Retina (tissue), 1 donor: ENCODE measurements at places on chromosomes 5 and 9.
A peak's percentile ranks its signal among the peaks of the same experiment; 100 is the strongest.

DNA sequence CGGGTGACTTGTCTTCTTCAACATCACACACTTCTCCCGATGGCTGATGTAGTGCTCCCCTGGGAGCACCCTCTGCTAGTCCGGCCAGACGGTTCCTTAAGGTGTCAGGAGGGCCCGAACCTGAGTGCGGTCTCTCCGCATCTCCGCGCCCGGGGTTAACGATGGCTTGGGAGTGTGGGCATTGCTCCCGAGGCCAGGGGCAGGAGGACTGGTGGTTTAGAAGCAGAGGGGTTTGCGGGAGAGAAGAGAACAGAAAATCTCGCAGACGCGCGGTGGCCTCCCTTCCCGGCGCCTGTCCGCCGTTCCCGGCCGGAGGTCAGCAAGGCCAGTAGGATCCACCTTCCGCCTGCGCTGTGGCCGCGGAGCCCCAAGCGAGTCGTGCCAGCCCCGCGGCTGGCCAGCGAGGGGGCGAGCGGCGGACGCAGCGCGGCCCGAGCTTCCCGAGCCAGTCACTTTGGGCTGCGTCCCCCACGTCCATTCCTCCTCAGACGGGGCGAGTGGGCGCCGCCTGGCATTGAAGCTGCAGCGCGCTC, 700 bp downstream of the CDO1 start:
- DNase-seq: no peak

- no peak for DNase-seq
These were observed 87.1 kb downstream of the SEMA4D start for GRCh38 chr9:89410641-89411350.

- DNase-seq: no peak
These were observed 141.1 kb upstream of the SMIM23 start for GRCh38 chr5:171644536-171644935.

GRCh38 chr5:72938206-72938605, 17.6 kb upstream of the FCHO2 start:
- DNase-seq: no peak

- no peak for DNase-seq
These were observed 42.4 kb downstream of the STARD4 start for GRCh38 chr5:111469903-111470302.

DNA sequence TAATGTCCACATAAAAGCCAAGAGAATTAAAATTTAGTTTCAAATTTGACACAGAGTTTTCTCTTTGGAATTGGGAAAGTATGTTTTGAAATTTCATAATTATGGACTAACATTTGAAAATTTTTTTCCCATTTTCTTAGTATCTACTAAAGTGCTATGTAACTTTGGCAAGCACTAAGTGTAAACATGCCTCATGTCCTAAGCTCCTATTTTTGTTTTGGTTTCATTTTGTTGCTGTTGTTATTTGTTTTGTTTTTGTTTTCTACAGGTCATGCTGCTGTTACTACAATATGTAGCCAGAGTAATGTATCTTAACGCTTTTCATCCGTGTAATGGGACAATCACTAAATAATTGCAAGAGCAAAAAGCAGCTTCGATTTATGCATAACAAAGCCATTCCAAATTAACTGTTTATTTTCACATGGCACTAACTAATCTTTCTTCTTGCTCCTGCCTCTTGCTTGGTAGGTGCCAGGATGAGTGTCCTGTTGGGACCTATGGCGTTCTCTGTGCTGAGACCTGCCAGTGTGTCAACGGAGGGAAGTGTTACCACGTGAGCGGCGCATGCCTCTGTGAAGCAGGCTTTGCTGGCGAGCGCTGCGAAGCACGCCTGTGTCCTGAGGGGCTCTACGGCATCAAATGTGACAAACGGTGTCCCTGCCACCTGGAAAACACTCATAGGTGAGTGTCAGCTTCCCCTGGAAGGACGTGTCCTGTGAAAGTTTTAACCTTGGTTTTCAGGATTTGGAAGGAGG, 107.3 kb upstream of the PRRC1 start:
- no peak for DNase-seq

DNA sequence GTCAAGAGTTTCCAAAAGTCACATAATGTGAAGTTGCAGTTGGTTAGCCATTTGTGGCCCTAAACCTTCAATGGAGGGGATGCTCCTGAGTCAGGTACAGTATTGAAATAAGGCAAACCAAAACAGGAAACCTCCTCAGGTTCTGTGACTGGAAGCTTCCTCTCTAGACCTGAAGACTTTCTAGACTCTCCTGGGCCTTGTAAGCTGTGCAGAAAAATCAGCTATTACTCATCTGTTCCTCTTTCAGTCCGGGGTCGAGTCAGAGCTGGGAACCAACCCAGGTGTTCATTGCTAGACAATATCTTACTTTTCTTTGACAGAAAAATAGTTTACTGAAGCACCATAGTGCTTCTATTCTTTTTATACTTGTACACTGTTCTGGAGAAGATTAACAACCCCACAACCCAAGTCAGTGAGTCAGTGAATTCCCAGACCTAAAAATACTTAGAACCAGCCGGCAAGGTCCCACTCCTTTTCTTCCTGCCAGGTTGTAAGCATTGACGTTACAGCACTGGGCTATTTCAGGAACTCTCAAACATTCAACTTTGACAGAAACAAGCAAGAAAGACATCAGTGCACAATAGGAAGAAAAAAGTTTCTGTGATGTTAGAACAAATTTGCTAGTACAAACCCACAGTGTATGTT, 47.3 kb downstream of the FSTL4 start:
- DNase-seq: no peak

DNA sequence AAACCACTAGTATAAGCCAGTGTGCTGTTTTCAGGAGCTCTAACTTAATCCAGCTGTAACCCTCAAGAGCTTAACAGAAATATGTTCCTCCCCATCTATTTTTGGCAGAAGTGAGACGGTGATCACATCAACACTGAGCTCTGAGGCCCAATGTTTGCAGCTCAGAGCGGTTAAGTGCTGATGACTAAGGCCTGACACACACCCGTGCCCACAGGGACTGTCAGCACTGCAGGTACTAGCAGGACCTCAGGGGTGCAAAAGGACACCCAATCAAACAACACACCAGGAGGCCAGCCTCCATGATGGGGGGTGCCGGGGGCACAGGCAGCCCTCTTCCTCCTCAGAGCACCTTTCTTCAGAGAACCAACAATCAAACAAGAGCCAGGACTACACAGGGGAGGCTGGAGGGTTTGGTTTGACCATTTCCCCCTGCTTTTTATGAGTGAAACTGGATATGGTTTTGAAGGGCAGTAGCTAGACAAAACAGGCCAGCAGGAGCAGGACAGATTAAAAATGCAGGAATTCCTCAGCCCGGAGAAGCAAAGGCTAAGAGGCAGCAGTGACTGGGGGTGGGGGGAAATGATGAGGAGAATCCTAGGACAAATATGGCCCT, 61.3 kb downstream of the RAPGEF1 start:
- DNase-seq: no peak

- peak; percentile 88 for DNase-seq
These were observed 717.9 kb upstream of the WWC1 start for GRCh38 chr5:167573370-167574127.

DNA sequence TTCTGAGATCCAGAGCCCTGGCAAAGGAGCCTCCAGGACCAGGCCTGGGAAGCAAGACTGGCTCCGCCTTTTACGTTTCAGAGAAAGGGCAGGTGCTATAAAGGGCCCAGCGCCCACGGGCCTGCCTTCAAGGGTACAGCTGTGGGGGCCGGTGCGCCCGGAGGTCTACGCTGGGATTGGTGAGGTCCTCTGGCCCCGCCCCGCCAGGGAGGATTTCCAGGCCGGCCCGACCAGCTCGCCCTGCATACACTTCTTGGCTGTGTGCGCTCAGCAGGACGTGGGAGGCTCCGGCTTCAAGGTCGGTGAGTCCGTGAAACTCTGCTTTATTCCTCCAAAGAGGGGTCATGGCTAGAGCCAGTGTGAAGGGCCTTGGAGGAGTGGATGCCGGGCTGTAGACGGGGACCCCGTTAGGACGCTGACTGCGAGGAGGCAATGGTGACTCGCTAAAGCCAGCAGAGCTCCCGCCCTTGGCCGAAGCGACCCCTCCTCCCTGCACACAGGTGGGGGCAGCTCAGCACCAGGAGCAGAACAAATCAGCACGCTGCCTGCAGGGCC, at the start of gene CKMT2:
TSS of gene CKMT2 (plus strand) at position 243 of the 555 bp plus-strand sequence. CDS start 17,811 bp downstream, outside the sequence.
- DNase-seq: peak; percentile 81

DNA sequence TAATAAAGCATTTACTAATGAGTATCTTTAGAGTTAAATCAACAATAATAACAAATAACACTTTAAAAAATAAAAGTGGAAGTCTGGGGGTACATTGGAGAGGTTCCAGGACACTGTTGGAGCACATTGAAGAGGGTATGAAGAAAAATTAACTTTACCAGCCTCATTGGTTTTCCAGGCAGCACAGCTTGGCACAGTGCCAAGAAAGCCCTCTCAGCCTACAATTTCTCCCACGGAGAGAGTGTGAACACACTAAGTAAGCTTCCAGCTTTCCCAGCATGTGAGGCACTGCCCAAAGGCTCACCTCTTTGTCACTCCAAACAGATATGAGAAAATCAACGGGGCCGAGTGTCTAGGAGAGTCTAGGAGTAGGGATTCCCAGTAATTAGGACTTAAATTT, 1912.8 kb upstream of the NUDT12 start:
- no peak for DNase-seq

DNA sequence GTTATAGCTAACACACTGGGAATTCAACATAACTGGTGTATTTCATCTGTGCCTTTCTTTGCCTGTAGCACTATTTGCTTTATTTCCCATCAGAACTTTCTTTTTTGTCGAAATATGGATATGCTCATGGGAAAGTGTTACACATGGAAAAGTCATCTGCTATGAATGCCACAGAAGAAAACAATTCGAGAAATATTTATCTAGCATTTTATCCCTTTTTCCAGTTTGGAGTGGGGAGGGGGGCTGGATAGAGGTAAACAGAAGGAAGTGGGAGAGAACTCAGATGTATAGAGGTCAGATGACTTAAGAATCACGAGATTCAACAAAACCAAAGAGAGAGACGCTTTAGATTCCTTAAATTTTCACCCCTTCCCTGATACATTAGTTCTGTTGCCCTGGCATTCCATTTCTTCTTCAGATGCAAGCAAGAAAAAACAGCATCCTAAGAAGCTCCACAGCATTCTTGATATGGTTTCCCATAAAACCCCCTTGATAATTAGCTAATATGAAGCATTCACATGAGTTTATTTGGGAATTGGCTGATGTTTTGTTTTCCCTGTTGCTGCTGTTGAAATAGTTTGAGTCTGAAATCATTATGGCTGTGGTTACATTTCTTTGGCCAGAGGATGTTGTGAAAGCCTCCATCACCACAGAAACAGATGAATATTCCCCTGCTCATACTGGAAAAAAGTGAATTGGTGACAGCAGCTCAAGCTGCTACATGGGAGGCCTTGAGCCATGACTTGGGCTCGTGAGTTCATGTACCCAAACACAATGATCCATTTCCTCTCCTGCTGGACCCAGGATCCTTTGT, 335.8 kb upstream of the DAB2 start:
- no peak for DNase-seq

DNA sequence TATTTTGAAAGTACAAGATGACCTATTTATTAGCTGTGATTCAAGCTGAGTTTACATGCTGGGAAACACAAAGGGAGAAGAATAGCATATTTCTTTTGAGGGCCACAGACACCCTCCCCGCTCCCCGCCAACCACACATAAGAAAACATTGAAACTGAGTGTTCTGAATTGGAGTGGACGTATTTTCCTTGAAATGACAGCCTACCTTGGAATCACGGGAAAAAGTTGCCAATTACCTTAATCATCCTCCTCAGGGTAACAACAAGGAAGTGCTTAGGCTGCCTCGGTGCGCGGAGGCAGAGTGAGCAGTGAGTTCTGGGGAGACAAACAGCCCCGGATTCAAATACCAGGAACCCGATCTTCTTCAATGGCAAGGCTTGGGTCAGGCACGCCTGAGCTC, 31.4 kb downstream of the CFAP77 start:
- DNase-seq: peak; percentile 45

- no peak for DNase-seq
These were observed 101.4 kb upstream of the SLC1A3 start for GRCh38 chr5:36505021-36505420.

GRCh38 chr9:114583371-114584155, 4.0 kb upstream of the ATP6V1G1 start:
- no peak for DNase-seq

DNA sequence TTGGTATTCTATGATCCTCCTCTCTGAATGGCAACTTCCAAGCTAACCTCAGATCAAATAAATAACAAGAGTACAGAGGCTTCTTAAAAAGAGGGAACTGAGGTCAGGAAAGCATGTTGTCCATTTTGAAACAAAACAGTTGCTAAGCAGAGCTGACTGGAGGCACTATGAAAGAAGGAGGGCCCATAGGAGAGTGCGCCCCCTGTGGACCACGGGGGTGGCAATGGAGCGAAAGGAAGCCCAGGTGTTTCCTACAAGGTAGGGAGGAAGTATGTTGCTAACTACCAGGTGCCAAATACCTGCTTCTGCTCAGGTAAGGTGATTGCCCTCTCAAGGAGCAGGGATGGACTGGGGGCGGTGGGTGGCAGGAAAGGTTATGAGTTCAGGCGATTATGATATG, 101.8 kb upstream of the MAST4 start:
- no peak for DNase-seq

- no peak for DNase-seq
These were observed 28.6 kb downstream of the ADAMTSL1 start for GRCh38 chr9:18502546-18502945.

DNA sequence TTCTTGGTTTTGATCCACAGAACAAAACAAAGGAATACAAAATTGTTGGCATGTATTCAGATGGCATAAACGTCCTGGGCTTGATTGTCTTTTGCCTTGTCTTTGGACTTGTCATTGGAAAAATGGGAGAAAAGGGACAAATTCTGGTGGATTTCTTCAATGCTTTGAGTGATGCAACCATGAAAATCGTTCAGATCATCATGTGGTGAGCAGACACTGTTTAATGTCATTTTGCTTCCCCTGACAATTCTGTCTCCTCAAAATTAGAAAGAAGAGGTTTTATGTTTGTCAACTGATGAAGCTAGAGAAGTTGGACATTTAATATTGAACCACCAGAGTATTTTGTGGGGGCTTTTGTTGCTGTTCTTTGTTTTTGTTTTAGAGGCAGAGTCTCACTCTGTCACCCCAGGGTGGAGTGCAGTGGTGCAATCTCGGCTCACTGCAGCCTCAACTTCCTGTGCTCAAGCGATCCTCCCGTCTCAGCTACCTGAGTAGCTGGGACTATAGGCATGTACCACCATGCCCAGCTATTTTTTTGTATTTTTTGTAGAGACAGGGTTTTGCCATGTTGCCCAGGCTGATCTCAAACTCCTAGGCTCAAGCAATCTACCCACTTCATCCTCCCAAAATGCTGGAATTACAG, 82.0 kb downstream of the SLC1A1 start:
- no peak for DNase-seq

DNA sequence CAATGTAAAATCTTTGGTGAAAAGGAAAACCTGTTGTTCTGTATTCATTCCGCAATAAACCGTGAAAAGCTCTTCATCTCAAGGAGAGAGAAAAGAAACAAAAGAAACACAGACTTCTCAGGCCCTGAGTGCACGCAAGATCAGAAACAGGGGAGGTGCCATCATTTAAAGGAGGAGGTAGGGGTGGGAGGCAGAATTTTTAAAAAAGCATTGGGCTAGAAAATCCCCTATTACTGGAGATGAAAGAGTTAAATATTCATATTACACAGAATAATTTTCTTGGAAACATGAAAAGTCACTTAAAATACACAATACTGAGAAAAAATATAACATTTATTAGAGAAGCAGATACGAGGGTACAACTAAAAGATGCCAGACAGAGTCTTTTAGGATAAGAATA, 56.3 kb downstream of the USP20 start:
- no peak for DNase-seq

GRCh38 chr5:177188775-177189174, 55.2 kb downstream of the NSD1 start:
- DNase-seq: no peak

GRCh38 chr9:80605129-80605528, 1033.4 kb downstream of the TLE4 start:
- DNase-seq: peak; percentile 36

- DNase-seq: no peak
These were observed 138.0 kb downstream of the TMEM232 start for GRCh38 chr5:110588286-110588980.
